NCI-H774 (cell line): ENCODE measurements at places on chromosomes 4 and X.

GRCh38 chr4:17250591-17250990 lies 261.3 kb downstream of the QDPR start:
- DNase-seq: no peak

GRCh38 chr4:31735004-31735403 lies 1014.8 kb downstream of the PCDH7 start:
- DNase-seq: no peak

GRCh38 chr4:56215141-56215783 lies 172.0 kb downstream of the AASDH start:
- DNase-seq: no peak

DNA sequence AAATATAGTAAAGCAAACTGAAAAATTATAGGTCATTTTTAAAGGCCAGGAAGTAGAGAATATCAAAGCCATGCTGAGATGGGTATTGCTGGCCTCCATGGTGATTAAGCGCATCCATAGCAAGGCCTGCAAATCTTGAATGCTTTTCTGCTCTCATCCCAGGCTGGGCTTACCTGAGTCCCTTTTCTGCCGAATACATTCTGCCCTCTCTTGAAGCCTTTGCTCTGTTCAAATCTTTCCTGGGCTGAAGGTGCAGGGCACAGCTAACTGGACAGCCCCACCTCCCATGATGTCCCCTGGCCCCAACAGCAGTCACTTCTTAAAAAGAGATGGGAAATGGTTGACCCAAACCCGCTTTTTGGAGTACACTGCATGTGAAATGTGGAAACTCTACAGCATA lies 10.1 kb upstream of the EIF1AX start:
- no peak for DNase-seq

DNA sequence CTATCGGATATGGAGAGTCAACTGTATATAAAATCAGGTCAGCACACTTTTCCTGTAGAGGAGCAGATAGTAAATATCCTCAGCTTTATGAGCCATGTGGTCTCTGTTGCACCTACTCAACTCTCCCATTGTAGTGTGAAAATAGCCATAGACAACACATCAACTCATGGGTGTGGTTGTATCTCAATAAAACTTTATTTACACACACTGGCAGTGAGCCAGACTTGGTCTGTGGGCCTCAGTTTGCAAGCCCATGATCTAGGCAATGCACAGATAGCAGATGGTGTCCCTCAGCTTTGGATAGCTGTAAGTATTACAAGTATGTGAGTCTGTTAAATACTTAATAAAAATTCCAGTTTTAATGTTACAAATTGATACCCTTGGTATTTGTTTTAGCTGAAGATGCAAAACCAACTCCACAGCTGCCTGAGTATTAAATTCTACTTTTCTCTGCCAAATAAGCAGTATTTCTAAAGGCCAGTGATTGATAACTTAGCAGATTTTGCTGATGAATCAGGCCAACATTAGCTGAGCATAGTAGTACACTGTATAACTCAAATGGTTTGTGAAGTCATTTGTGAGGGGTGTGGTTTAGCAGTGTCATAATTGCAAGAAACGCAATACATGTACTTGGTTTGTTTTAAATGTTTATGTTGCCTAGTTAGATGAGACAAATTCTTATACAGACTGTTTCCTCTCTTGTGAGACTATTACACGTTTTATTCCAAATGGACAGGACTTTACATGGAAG lies 87.3 kb downstream of the GPR143 start:
- DNase-seq: no peak

- DNase-seq: no peak
Measured at GRCh38 chr4:123816462-123816861, 419.9 kb downstream of the SPRY1 start.

- DNase-seq: no peak
Measured at GRCh38 chr4:176036585-176037205, 28.9 kb upstream of the WDR17 start.

DNA sequence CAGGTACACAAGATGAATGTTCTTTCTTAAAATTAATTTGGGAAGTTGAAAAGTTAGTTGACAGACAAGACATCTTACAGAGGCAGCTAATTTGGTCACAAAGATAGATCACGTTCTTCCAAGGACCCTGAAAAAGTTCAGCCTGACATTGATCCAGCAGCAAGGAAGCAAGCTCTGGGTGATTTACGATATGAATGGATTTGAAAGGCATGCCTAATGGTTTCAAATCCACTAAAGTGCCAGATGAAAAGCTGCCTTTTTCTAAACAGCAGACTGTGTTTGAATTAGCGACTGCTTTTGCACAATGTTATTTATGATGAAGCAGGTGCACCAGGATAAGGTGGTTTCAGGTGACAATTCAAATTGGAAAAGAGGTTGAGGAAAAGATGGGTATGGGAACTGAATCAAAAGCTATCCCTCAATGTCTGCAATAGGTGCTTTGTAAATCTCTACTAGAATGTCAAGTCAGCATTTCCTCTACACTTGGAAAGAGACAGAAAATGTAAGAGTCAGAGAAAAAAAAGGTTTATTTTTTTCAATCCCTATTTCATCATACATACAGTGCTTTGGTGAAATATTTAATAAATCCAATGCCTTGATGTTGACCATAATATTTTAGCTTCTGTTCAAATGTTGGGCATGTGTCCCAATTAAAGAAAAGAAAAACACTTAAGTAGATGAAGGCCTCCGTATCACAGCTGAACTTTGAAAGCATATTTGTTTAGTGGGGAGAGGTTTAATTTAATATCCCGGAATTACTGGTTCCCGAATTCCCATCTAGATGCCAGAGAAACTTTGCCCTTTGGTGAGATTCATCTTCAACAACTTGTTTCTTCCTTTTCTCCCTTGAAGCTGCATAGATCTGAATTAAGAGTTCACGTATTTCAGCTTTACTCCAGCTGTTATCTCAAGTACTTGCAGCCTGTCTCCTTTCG lies 6.0 kb downstream of the RASGEF1B start:
- peak; percentile 73 for DNase-seq

DNA sequence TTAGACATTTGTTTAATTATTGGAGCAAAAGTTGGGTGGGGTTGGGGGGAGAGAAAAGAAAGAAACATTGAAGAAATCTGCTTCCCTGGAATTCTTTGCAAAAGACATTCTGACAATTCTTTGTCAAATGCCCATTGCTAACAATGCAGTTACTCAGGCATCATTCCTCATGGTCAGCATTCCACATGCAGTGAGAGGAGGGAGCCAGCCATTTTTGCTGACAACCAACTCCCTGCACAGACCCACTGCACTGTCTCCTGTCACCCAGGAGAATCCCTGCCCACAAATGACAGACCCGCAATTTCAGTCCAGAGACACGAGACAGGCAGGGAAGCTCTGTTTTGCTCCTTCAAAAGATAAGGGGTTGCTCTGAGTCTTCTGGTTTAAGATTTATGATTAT lies 985.1 kb upstream of the SLIT2 start:
- no peak for DNase-seq

- DNase-seq: no peak
Measured at GRCh38 chr4:24164054-24164693, 274.3 kb upstream of the PPARGC1A start.

- DNase-seq: no peak
Measured at GRCh38 chrX:132171881-132172280, 44.1 kb upstream of the FRMD7 start.

- peak; percentile 52 for DNase-seq
Measured at GRCh38 chr4:126071346-126072333, 756.9 kb downstream of the FAT4 start.

- no peak for DNase-seq
Measured at GRCh38 chr4:536351-536972, 37.5 kb downstream of the PIGG start.

GRCh38 chrX:145631461-145631951 lies 186.1 kb upstream of the SLITRK2 start:
- no peak for DNase-seq

- DNase-seq: no peak
Measured at GRCh38 chr4:46492394-46492793, 102.5 kb upstream of the GABRA2 start.

DNA sequence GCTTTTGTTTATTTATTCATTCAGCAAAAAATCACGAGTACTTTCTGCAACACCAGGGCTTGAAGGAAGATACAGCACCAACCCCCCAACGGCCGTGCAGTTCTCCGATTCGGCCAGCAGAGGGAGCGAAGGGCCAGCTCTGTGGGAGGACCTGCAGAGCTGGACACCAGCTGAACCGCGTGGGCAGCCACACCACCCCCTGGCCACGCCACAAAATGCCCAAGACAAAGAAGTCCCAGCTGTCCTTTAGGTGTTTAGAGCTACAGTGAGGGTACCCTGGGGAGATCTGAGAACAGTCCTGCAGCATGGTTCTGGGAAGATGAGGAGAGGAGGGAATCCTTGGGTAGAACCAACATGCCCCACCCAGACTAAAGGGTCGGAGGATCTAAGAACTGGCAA lies 83.1 kb downstream of the RELL1 start:
- DNase-seq: peak; percentile 59

GRCh38 chr4:89463341-89463740 lies 155.7 kb upstream of the GPRIN3 start:
- no peak for DNase-seq

- DNase-seq: no peak
Measured at GRCh38 chrX:54193085-54193821, 10.2 kb upstream of the FAM120C start.

DNA sequence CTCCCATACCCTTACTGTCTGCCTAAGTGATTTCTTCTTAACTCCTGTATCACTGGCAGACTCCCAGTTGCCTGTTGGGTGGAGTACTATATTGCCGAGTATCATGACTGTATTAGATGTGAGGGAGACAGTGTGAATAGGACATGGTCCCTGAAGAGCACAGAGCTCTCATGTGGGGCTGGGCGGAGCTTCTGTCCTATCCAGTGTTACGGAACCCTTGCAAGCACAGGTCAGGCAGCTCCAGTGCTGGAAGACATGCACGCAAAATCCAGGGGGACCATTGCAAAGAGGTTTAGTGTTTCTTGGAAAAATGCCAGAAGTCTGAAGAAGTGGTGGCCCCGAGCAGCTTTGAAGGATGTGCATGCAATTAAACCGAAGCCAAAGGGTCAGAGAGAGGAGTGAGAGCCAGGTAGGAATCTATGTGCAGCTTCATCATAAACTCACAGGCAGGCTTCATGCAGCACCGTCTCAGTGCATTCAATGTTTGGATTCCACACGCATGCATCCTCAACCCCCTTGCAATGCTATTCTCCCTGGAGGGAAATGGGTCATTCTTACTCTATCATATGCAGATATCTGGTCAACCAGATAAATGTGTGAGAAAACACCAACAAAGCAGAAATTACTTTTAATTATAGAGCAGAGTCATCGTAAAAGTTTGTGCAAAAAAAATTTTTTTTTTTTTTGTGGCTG lies 49.7 kb upstream of the DHRSX start:
- DNase-seq: peak; percentile 27

DNA sequence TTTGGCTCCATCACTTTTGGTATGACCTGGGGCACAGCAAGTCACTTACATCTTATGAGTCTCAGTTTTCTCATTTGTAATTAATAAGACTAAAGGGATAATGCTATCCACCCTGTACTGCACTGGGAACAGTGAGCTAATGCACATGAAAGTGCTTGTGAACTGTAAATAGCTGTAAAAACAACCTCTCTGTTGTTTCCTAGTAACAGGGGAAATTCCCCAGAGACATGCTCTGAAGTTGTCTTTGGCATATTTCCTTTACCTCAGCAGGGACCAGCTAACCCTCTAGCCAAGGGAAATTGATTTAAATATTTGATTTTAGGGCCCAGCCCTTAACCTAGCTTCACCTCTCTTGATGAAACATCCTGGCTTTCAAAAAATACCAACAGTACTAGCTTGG lies 6.1 kb upstream of the CYSLTR1 start:
- no peak for DNase-seq

GRCh38 chr4:147586032-147586431 lies 31.2 kb upstream of the TMEM184C start:
- no peak for DNase-seq
